Fibroblast of skin of right quadriceps (primary cell): ENCODE measurements at places on chromosomes 4 and X.

- no peak for DNase-seq
Observed at GRCh38 chr4:8938623-8939022, 67.0 kb upstream of the HMX1 start.

GRCh38 chr4:3041192-3042142 lies 32.9 kb downstream of the HTT-AS start:
- DNase-seq = peak; percentile 43

DNA sequence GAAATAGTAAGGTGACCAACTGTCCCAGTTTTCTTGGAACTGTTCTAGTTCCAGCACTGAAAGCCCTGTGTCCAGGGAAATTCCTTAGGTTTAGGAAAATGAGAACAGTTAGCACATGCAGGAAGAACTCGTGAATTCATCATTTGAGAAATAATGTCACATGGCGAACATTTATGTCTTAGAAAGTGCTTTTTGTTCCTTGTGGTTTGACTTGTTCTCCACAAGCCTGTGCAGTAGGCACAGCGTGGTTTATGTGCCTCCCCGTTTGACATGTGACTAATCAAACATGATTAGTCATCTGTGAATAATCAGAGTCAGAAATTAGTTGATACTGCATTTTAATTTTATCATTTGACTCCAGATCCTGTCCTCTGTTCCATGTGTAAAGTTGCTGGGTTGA lies 556.0 kb upstream of the CPEB2 start:
- no peak for DNase-seq

DNA sequence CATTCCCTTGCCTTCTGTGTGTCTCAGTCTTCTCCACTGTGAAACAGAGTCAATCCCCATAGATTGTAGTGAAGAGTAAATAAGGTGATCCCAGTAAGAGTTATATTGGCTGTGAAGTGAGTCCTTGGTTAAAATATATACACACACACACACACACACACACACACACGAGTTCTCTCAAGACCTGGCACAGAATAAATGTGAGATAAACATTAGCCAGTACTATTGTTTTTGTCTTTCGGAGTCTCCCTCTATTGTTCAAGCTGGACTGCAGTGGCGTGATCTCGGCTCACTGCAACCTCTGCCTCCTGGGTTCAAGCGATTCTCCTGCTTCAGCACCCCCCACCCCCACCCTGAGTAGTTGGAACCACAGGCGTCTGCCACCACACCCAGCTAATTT lies 44.8 kb upstream of the FAM156A start:
- no peak for DNase-seq

DNA sequence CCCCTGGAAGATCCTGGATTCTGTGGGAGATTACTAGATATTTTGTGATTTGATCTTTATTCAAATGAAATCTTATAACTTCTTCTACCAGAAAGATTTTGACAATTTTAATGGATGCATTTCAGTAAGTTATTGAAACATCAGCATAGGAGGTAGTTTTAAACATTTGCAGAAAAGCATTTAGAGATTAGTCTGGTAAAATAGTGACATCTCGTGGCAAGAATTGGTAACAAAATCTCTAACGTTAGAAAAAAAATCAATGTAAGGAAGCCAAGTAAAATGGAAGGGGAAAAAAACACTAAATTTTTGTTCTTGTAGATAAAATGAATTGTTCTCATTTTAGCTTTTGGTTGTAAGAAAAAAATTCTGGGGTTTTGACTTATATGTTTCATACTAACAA lies 73.3 kb downstream of the TASL start:
- peak; percentile 19 for DNase-seq

GRCh38 chr4:175703956-175704600 lies 108.0 kb downstream of the GPM6A start:
- no peak for DNase-seq
